ENCODE measurements at places on chromosomes 6 and 20. TPM values are rescaled to one million over a fixed set of nuclear protein-coding genes. Genes with fewer than 3 reads are reported as not detected.
A peak's percentile ranks its signal among the peaks of the same experiment; 100 is the strongest.

- DNase-seq, result no peak
Observed at GRCh38 chr20:14929388-14929787, 592.0 kb upstream of the FLRT3 start.

Gene NOX3
- not detected for polyA plus RNA-seq

Gene TPX2
- 1.1 TPM for polyA plus RNA-seq

GRCh38 chr20:41984031-41984430 is 365.9 kb upstream of the CHD6 start:
- DNase-seq, result no peak

Gene EYS
- not detected for polyA plus RNA-seq

- no peak for DNase-seq
Observed at GRCh38 chr6:2756241-2756640, 5.5 kb upstream of the MYLK4 start.

DNA sequence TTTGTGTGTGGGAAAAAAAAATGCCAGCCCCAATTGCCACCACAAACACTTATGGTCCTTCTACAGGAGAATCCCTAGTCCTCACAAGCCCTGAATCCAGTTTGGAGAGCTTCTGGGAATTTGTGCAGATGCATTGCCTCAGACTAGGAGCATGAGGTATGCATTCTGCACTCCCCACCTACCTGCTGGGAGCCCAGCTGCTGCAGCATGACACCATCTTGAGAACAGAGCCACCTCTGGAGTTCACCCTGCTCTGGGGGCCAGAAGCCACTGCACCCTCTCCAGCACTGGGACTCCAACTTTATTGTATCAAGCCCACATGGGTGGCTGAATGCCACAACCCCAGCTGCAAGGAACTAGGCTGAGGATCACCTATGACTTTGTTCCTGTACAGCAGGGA is 568.5 kb upstream of the ID4 start:
- DNase-seq, result no peak

DNA sequence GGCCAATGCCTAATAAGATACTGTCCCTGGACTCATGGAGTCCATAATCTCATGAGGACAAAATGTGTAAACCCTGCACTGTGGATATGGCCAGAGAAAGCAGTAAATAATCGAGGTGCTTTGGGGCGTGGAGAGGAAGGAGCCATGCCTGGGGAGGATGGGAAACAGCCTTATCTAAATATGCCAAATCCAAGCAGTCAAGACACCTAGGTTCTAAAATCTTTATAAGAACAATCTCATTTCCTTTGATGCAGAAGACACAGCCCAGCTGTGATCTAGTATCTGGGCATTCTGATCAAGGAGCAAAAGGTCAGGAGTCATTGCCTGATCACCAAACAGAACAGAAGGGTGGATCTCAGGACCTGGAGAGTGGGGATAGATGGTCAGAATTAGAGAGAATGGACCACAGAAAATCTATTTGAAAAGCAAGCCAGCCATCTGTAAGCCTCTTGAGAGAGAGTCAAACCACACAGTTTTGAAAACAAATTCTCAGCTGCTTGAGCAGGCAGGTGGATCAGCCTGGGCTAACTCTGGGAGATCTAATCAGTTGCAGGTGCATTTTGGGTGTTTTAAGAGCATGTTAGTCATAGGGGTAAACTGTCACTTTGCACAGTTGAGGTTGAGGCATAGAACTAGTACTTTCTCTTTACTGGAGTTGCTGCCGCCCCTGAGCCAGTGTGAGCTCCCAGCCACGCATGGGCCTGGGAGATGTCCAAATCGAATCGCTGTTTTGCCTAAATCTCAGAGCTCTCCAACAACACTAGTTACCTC is 130.8 kb upstream of the TNFAIP3 start:
- DNase-seq, result peak; percentile 29

- DNase-seq, result no peak
Observed at GRCh38 chr20:18154342-18154741, 16.7 kb downstream of the KAT14 start.

Gene CTNNBL1
- 97.8 TPM for polyA plus RNA-seq

Gene THEMIS
- polyA plus RNA-seq, result 107 TPM

GRCh38 chr6:45707176-45707575 is 308.5 kb downstream of the CLIC5 start:
- no peak for DNase-seq

- no peak for DNase-seq
Observed at GRCh38 chr20:12049125-12049524, 131.4 kb downstream of the BTBD3 start.

Gene FLRT3
- polyA plus RNA-seq, result not detected

GRCh38 chr6:109306733-109307132 is 75.5 kb downstream of the CD164 start:
- no peak for DNase-seq

Gene HCK
- not detected for polyA plus RNA-seq

Gene ADAM33
- not detected for polyA plus RNA-seq

- no peak for DNase-seq
Observed at GRCh38 chr6:117008618-117009017, 131.6 kb downstream of the RFX6 start.

GRCh38 chr6:109056661-109057060 is 38.0 kb downstream of the SESN1 start:
- DNase-seq, result no peak
